ENCODE measurements at places on chromosomes 6 and 20.
A peak's percentile ranks its signal among the peaks of the same experiment; 100 is the strongest.

DNA sequence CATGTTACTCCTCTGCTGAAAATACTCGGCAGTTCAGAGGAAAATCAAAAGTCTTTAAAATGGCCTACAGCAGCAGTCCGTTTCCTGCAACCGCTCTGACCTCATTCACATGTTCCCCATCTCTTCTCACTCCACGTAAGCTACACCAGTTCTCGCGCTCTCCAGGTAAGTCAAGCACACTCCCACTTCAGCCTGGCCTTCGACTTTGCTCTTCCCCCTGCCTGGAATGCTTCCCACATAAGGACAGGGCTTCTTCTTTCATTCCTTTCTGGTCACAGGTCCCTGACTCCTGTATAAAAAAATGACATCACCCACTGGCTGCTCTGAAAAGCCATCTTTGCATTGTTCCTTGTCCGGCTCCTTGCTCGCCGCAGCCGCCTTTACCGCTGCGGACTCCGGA is 42.7 kb downstream of the MGME1 start:
- no peak for DNase-seq

DNA sequence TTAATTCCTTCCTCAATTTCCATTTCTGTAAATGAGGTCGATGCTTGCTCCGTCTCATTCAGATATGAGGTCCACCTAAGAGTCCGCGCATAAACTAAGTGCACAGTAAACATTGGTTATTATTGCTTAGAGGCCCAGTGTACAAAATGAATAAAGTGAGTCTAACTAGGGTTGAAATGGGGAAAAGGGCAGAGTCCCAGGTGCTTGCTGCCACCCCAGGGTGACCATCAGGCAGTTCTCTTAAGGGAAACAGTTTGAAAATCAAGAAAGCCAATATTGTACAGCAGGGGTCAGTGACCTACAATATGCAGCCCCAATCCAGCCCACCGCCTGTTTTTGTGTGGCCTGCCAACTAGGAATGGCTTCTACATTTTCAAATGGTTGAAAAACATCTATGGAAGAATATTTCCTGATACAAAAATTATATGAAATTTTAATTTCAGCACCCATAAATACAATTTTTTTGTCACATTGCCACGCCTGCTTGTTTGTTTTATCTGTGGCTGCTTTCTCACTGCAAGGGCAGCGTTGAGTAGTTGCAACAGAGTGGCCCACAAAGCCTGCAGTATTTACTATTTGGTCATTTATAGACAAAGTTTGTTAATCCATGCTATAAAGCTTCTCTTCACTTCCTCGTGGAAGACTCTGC is 43.3 kb downstream of the SLC13A3 start:
- no peak for DNase-seq

GRCh38 chr6:26053992-26054780 is 33.0 kb upstream of the HFE start:
- DNase-seq, result no peak

DNA sequence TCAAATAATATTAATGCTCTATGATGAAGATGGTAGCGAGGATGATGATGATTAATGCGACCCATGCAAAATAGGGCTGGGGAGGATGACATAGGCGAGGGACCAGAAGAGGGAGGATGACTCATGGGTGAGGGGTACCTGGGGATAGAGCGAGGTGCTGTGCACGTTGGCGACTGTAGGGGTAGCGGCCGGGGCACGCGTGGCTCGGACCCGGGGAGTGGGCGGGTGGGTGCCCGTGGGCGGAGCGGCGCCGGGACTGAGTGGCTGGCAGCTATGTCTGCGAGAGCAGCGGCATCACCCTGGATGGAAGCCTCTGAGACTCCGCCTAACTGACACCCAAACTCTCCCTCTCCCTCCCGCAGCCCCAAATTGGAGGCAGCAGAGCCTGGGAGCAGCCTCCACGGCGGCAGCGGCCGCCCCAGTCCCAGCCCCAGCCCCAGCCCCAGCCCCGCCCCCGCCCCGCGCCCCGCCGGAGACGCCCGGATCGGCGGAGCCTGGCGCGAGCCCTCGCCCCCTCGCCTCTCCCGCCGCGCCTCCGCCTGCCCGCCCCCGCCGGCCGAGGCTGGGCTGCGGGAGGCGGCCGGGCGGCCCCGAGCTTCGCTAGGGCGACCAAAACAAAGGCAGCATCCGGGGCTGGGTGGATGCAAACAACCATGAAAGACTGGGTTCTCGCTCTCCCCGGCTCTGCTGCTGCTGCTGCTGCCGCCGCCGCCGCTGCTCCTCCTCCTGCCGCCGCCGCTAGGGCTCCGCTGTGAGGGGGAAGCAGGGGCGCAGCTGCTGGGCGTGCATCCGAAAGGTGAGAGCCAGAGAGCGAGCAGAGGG is at the start of gene RIMS1:
Gene RIMS1 (plus strand): TSS at position 367 of the 822 bp plus-strand sequence. CDS start 474 bp downstream, outside the sequence.
- peak; percentile 55 for DNase-seq
